NCI-H748 treated with DMSO at 0.1 percent for 48 hours (cell line): ENCODE measurements at places on chromosomes 16 and 17.

DNA sequence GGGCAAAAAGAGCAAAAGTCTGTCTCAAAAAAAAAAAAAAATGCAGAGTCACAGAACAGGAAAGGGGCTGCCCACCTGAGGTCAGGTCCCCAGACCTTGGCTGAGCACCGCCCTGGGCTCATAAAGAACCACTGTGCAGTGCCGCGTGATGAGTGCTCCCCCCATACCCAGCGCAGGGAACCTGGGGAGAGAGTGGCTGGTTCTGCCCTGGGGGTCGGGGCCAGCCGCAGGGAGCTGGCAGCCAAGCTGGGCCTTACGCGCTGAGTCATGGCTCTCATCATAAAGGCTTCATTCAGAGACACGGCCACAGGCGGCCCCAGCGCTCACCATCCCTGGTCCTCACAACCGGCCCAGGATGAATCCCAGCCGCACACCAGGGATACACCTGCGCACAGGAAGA lies 80.7 kb downstream of the RAB11FIP4 start:
- DNase-seq = no peak

DNA sequence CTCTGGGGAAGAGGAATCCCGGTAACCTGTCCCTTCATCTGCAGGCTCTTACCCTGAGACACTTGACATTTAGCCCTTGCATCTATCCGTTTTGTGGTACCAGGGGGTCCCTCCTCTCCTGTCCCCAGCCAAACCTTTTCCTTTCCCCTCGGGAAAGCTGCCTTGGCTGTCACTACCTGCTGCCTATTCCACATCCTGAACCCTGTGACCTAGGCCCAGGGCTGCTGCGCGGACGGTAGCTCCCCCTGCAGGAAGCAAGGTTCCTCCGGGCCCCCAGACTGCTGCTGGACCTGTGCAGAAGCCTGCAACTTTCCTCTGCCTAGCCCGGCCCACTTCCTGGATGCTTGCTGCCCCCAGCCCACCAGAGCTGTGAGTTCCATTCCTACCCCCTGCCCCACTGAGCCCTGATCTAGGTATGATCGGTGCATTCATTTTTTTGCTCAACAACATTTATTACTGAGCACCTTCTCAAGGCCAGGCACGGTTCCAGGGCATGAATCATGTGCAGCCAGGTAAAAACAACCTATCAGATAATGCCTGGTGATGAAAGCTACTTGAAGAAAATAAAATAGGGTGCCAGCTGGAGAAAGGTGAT lies 10.5 kb upstream of the ALDOA start:
- no peak for DNase-seq

GRCh38 chr17:69723741-69724140 lies 309.2 kb downstream of the MAP2K6 start:
- no peak for DNase-seq

DNA sequence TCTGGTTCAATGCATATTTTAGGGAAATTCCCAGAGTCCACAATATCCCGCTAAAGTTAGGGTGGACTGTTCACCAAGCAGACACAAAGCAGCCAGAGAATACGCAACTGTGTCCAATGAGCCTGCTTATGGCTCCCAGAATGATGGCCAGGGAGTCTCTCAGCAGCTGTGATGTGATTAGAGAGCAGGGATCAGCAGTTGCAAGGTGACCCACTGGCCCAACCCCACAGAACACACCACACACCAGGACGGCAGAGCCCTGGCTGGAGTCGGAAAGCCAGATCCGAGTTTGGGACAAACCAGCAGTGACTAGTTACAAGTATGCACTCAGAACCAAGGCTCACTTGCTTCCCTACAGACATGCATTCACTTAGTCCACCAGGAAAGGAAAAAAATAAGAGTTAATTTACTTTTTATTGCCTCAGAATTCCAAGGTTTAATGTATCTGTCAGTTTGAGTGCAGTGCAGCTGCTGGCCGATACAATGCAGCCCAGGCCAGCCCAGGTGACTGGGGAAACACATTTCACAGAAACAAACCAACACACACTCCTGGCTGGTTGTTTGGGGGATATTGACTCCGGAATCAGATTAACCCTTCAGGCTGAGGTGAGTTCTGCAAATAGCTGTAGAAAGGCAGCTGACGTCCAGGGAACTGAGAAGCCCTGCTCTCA lies 121.7 kb downstream of the HIC1 start:
- DNase-seq = no peak

DNA sequence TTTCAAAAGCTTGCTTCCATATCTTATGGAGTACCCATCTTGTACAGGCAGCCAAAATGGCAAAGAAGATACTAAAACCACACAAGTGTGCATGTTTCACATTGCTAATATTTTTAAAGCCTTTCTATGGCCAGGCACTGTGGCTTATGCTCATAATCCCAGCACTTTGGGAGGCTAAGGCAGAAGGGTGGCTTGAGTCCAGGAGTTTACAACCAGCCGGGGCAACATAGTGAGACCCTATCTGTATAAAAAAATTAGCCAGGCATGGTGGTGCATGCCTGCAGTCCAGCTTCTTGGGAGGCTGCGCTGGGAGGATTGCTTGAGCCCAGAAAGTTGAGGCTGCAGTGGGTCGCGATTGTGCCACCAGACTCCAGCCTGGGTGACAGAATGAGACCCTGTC lies 71.3 kb downstream of the YPEL2 start:
- DNase-seq = no peak

DNA sequence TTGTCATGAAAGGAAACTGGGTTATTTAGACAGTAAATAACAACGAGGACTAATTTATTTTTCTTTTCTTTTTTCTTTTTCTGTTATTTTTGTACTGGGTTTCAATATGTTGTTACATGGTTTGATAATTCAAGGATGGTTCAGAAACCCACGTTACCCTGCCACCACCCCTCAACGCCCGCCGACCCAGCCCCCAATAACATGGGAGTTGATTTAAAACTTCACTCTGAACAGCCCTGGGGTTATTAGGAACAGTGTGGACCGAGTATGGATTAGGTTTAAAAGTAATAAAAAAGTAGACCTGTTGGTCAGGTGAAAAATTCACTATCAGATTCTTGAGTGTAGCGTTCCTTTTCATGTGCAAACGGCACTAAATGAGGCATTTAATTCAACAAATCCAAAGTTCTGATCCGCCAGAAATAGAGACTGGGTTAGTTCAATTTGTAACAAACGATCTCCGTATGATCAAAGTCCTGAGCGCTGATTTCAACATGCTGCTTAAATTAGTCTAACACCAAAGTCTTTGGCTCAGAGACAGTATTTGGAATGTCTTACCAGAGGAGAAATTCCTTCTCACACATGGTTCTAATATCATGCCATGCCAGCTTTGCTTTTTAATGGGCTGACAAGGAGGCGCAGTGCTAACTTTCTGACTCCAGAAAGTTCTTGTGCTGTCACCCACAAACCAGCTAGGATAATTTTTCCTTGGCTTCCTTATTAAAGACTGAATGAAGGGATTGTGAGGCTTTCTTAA lies 173.1 kb upstream of the IRX3 start:
- no peak for DNase-seq

- DNase-seq = no peak
Observed at GRCh38 chr16:88911946-88912310, 45.5 kb upstream of the PABPN1L start.

GRCh38 chr16:9007177-9007794 lies 43.6 kb upstream of the USP7 start:
- no peak for DNase-seq

- DNase-seq = no peak
Observed at GRCh38 chr17:237406-237955, 56.0 kb upstream of the DOC2B start.

- peak; percentile 1 for DNase-seq
Observed at GRCh38 chr16:8655184-8655717, 19.2 kb upstream of the ABAT start.

DNA sequence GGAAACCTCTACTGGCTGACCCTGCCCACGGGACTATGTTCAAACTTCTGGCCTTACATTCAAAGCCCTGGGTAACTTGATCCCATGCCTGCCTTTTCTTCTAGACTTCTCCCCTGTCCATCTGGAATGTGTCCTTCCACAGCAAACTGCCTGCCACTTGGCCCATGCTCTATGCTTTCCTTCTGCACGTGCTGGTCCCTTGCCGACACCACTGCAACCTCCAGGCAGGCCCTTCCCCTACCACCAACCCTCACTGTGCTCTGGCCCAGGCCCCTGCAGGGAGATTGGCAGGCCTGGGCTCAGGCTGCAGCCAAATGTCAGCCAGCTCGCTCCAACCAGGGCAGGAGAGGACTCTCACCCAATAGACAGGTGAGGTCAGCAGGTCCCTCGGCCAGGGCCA lies 11.0 kb downstream of the HSD11B2 start:
- DNase-seq = no peak

DNA sequence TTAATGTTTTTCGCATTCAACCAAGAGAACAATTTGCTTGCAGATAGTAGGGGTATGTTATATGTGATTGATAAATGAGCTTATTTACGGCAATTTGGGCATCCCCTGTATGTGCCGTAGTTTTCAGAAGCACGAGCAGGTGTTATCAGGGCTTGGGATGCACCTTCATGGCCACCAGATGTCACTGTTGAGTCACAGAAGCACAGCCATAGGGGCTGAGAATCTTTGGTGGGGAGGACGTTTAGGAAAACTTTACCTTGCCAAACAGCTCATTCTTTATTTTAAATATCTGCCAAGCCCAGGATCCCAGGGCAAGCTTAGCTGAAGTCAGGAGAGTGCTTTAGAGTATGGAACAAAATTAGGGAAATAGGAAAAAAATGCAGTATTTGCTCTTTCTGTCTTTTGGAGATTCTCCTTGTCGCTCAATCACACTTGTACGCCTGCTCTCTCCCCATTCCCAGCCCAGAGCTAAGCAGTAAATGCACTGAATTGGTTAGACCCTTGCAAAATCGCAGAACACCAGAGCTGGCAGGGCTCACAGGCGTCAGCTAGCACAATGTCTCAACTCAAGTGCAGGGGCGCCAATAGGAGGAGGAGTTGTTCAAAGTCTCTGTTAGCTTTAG lies 93.6 kb upstream of the MPHOSPH6 start:
- DNase-seq = peak; percentile 14

DNA sequence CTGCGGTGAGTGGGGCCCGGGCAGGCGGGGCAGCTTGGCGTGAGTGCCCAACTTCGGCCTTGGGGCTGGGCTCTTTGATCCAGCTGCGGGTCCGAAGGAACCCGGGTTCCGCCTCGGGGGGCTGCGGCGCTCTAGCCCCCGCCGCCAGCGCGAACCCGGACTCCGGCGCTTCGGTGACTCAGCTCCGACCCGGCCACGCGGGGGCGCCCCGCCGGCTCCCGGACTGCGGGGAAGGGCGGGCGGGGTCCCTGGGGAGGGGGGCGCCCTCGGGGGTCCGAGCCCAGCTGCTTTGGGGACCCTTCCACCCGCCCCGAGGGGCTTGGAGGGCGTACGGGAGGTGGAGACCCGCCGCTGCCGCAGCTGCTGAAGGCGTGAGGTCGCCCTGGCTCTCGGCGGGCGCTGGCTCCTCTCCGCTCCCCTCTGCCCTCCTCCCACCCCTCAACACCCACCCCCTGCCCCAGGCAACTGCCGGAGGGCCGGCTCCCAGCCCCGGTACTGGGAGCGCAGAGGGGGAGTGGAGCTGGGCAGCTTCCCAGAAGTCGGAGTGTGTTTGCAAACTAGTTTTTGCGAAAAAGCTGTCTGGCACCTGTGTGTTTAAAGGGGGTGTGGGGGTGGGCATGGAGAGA lies 516 bp downstream of the CPNE2 start:
- no peak for DNase-seq

- DNase-seq = no peak
Observed at GRCh38 chr17:63382136-63382535, 64.0 kb downstream of the CYB561 start.

DNA sequence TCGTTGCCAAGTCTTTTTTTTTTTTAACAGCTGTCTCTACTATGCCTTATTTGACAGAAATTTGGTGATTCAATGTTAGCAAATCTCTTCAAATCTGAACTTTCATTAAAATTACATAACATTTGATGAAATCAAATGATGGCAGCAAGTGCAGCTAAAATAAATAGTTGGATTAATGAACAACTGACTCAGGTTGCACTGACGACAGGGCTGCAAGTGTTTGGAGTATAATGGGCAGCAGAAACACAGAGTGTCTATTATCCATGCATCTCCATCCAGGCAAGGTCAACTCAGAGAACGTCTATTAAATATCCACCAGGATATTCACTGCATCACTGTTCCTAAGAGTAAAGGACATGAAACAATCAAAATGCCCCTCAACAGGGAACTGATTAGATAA lies 109.8 kb downstream of the SLC39A11 start:
- no peak for DNase-seq

GRCh38 chr17:5446786-5447185 lies 7.8 kb upstream of the C1QBP start:
- DNase-seq = no peak

DNA sequence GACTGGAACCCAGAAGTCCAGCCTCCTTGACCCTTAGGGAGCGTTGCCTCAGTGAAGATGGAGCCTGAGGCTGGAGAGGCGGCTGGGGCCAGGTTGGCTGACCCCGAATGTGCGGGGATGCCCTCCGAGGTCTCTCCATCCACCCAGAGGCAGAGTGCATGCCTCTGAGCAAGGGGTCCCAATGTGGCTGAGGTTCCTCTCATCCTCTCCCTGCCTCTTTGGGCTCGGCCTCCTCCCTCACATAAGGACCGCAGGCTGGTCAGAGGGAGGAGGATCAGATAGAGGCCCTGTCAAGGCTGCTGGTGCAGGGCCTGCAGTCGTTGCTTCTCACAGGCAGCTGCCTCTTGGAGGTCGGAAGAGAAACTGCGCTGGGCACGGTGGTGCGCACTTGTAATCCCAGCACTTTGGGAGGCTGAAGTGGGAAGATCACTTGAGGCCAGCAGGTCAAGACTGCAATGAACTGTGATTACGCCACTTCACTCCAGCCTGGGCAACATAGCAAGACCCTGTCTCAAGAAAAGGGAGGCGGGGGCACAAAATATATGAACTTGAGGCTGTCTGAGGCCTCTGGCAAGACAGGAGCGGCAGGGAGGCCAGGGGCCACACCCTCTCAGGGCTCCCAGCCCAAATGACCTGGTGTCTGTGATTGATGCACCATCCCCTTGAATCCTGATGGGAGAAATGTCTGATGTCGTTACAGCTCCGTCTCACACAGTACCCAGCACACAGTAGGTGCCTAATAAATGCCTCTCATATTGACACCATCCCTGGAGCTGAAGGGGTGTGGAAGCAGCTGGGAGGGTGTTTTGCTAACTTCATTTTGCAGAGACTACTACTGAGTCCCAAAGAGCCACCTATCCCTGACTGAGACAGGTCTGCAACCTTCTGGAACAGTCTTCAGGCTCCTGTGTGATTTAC lies 220.1 kb upstream of the GSE1 start:
- DNase-seq = no peak

DNA sequence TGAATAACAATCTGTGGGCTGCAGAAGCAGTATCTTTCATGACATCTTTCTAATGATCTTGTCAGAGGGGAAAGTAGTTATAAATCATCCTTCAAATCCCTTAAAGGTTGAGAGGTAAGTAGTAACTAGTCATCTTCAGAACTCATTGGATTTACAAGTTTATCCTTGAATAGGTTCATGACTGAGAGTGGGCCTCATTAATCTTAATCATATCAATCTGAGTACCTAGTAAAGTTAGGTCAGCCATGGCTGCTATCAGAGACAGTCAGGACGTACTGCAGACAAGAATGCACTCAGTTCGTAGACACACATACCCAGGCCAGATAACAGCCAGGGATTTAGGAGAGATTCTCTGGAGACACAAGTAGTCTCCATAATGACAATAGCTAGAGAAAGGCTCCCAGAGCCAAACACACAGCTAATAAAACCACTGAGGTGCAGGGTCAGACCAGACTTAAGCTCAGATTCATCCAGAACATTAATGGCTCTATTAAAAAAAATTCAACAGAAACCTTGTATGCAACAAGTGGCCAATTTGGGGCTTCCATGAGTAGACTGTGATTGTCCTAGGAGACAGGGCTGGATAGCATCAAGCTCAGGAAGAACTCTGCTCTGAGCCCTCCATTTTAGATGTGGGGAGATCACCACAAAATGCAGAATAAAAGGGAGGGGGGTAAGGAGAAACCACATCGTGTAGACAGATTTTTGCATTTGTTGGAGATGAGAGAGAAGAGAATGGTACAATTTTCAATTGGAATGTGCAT lies 65.8 kb downstream of the TBX4 start:
- no peak for DNase-seq
